ENCODE measurements at places on chromosomes 1 and 21.

DNA sequence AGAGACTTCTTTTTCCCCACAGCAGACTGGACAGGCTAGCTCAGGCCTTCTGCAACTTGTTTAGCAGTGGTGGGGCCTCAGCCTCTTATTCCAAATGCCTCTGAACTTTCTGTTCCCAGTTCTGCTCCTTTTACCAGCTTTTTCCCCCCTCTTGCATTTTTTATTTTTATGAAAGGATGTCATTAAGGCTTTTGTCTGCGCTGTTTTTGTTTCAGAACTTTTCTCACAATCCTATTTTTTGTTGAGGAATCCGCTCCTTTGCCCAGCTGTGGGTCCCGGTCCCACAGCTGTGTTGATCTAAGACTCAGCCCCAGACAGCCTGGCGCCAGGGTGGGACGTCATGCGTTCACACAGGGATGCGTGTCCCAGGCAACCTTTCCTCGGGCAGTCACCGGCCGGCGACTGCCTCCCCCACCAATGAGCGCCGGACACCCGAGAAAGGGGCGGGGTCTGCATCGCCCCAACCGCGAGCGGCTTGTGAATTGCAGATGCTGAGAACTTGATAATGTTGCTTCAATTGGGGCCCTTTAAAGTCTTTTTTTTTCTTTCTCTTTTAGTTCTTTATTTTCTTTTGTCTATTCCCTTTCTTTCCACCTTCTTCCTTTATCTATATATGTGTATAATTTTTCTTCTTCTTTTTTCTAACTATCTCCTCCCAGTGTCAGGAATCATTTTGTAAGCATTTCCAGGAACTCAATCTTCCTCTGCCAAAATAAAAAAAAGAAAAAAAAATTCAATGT, 3.0 kb upstream of the ID3 start:
- peak; percentile 84 for DNase-seq

GRCh38 chr1:163442231-163442879, 120.6 kb downstream of the NUF2 start:
- DNase-seq: no peak

DNA sequence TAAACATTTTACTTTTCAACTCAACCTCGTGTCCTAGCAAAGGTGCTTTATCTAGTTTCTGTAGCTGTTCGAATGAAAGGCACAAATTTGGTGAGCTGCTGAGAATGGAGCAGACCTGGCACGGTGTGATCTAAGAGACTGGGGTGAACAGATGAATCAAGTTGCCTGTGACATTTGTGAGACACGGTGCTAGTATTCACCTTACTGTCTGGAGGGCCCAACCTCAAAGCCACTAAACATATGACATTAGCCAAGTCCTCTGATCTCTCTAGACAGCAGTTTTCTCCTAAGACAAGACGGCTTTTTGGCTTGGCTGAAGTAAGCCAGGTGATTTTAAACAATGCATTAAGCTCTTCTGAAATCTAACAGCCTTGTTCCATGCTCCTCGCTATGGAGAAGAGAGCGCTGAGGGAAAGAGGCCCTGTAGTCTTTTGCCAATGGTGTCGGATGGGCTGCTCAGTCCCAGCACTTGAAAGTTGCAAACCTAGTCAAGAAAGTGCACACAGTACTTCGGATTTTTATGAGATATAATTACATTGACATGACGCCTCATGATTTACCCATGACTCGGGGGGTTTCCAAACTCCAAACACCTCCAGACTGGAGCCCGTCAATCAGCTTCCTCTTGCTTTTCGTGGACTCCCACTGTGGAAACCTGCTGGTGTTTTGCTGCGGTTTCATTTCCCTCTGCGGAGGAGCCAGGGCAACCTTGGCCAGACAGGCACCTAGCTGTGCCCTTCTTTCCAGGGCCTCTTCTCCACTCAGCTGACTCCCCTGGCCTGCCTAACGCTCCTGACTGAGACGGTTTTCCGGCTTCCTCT, 794 bp upstream of the TOR3A start:
- no peak for DNase-seq

DNA sequence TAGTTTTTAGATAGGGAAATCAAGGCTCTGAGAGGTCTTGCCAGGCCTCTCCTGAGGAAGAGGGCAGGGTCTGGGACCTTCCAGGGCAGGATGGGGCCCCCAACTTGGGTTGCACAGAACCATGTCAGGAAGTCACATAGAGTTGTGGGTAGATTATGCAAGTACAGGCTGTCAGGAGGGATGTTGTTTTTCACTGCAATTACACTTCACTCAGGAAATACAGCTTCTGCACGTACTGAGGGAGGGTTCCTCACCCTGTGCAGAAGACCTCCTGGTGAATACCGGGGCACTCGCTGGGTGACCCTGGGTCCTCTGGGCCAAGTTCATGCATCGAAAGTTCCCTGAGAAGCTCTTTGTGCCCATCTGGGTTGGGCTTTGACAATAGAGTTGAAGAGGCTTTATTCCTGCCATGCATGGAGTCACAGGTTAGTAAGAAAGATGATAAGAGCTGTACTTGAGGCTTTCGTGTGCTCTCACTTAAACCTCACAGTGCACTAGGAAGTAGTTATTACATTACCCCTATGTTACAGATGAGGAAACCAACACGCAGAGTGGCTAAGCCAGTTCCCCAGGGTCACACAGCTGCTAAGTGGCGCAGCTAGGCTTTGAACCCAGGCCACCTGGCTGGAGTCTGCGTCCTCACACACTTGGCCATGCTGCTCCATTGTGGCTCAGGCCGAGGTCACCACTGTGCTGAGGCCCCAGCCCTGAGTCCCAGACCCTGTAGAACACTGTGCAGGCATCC, 16.2 kb upstream of the TNFRSF1B start:
- DNase-seq: no peak

DNA sequence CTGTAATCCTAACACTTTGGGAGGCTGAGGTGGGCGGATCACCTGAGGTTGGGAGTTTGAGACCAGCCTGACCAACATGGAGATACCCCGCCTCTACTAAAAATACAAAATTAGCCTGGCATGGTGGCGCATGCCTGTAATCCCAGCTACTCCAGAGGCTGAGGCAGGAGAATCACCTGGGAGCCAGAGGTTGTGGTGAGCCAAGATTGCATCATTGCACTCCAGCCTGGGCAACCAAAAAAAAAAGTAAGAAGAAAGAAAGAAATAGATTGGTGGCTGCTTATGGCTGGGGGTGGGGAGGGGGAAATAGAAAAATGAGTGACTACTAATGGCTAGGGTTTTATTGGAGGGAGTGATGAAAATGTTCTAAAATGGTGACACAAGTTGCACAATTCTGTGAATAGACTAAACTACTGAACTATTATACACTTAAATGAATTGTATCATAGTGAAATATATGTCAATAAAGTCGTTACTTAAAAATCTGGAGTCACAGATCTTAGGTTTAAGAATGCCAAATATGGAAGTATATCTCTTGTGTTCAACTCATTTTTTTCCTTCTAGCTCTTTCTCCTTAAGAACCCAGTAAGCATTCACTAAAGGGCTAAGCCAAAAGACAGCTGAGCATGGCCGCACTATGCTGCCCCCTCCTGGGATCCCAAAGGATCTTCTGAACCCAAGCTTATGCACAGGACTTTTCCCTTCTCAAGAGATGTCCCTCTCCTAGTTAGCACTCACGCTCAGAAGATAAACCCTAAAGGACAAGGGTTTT, 3.2 kb upstream of the NPL start:
- peak; percentile 14 for DNase-seq

DNA sequence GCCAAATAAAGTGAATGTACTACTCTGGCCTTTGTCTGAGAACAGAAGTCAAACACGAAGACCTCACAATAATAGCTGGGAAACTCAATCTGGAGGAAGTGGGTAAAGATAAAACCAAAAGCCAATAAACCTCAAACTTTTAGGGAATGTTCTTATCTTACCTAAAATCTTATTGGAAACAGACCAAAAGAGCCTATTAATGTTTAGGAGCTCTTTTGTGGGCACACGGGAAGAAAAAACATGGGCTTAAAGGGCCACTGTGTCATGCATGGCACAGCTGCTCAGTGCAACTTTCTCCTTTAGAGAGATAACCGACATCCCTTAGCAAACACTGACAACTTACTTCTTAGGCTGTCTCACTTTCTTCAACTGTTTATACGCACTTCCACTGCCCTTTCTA, 16.1 kb downstream of the EIF2B3 start:
- DNase-seq: no peak

- no peak for DNase-seq
These were observed 24.6 kb downstream of the PMVK start for GRCh38 chr1:154911691-154912550.

- DNase-seq: no peak
These were observed at the start of gene SMCP for GRCh38 chr1:152878042-152878441. SMCP (plus strand) TSS chr1:152878322; CDS start chr1:152884423, 6,101 bp downstream.

DNA sequence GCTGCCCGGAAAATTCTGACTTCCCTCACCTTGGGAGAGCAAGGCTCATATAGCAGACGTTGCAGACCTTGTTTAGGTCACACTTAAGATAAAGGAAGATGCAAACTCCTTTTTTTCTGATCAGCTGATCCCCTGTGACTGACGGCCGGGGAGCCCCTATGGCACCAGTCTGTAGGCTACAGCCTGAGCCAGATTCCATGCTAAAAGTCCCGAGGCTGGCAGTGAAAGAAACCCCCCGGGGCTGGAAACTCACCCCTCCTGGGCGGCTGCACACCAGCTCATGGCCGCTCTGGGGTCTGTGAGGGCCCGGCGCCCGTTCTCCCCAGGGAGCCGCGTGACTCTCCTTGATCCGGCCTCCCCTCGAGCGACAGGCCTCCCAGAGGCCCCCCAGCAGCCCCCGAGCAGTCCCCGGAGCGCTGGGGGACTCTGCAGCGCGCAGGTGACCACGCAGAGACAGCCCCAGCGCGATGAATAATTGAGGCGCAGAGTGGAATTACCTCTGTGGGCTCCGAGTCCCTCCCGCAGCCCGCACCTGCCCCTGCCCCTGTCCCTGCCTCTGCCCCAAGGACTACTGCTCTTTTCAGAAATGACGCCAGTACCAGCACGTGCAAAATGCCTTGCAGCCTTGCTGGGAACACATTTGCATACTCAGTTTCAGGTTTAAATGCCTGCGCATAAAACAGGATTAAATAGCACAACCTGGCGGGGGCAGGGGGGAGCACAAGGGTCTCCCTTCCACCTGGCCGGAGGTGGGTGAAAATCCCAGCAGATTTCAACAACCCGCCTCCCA, 62.6 kb upstream of the CLDN14 start:
- no peak for DNase-seq
